ENCODE measurements at places on chromosomes 4 and X.
A peak's percentile ranks its signal among the peaks of the same experiment; 100 is the strongest.

DNA sequence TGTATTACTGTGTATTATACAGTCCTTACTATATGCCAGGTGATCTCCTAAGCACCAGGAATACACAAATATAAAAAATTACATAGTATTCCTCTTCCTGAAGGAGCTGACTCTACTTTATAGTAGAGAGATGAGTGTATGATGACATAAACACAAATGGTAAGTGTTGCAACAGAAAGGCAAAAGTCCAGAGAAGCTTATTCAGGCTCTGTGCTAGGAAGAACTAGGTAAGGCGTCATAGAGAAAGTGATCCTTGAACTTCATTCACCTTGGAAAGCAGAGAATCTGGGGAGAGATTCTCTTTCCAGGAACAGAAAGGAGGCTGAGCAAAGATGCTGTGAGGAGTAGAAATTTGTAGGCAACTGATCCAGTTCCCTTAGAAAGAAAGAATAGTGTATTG is 115.0 kb upstream of the KCNIP4 start:
- DNase-seq, result no peak

GRCh38 chr4:56681158-56681852 is at the start of gene HOPX:
TSS of gene HOPX (minus strand) at chr4:56681296. CDS start at chr4:56657816, 23,480 bp downstream.
- DNase-seq, result no peak

GRCh38 chr4:102789317-102789717 is 28.5 kb upstream of the MANBA start:
- DNase-seq, result no peak

DNA sequence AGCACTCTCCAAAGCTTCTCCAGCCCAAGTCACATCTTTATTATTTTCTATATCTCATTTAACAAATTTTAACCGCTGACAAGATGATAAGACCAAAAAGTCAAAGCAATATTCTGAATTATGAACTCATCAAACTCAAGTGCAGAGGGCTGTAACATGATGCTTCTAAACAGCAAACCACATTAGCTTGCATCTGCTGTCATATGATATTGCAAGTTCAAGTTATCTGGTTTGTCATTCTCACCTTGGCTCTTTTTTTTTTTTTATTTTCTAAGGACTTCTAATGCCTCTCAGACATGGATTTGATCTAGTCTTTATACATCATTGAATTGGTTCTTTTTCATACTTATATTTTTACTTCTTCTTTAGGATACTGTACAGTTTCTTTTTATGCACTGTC is 93.4 kb downstream of the SLC10A7 start:
- no peak for DNase-seq

GRCh38 chrX:69961365-69962072 is 88.2 kb downstream of the AWAT2 start:
- no peak for DNase-seq

DNA sequence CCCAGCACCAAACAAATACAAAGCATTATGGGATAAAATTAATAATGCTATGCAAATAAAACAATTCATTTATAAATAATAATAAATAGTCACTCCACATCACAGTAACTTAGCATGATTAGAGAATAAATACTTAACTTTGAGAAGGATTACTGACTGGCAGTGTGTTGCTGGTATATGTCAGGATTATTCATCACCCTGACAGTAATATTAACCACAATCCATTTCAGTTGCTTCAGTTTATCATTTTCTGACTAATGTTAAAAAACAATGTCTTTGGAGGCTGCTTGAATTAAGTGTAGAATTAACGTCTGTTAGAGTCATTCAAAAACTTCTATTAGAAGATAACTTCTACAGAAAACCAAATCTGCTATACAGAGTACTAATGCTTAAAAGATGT is 124.1 kb upstream of the MAB21L2 start:
- DNase-seq, result no peak

- no peak for DNase-seq
Observed at GRCh38 chr4:119835613-119835910, 207.0 kb upstream of the PDE5A start.

DNA sequence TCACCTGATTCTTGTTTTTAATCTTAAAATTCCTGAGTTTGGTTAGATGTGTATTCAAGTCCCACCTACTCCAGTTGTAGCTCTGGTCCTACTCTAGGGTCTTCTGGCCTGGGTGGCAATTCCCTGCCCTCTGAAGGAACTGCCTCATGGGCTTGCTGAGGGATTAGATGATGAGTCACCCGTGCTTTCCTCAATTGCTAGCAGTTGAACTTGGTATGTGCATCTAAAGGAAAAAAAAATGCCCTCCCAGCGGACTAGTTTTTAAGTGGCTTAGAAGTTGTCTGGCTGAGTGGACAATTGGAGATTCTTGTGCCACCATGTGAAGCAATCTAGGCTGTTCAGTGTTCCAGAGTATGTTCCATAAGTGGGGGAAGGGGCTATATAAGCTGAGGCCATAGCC is 127.0 kb downstream of the CCNG2 start:
- no peak for DNase-seq

GRCh38 chr4:128379860-128380259 is 92.2 kb upstream of the PGRMC2 start:
- DNase-seq, result no peak

DNA sequence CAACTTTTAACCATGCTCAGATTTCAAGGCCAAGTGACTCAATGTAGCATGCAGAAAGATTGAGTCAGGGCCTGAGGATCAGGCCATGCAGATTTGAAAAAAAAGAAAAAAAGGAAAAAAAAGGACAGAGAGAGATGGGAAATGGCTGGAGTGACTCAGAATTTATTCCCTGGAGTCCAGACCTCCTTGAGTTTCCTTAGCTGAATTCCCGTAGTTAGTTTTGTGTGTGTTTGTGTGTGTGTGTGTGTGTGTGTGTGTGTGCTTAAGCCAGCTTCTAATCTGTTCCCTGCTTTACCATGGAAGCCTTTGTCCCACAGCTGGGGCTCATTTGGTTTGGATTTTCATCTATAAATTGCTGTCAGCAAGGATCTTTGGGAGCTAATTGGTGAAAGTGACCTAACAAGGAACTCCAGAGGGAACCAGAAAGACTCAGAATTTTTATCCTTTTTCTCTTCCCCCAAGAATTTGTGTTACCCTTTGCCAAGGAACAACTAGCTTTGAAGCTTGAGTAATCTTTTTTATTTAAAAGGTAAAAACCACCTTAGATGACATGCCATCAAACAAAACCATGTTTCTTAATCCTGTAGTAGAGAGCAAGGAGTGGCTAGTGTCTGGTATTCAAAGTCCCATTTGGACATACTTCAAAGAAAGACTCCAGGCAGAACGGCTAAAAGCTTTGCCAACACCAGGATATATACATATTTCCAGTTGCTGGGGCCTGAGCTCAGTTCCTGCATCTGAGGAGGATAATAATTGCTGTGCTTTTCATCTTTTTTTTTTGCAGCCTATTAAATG is 109.0 kb upstream of the DDIT4L start:
- DNase-seq, result peak; percentile 69

- DNase-seq, result no peak
Observed at GRCh38 chr4:125104616-125105015, 210.1 kb upstream of the FAT4 start.

DNA sequence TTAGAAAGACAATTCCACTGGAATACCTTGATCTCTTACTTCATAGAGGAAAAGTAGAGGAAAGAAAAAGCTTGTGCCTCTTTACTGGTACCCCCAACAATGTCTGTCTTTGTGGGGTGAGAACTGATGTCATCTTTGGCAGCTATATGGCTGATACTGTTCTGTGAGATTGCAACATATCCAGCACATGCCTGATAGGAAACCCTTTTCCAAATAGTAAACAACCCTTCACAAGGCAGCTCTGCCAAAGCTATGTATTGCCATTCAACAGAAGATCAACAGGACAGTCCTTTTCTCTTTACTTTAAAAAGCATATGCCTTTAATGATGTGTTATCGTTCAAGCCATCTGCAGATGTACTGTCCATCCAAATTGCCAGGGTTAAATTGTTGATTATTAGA is 105.9 kb downstream of the IL1RAPL1 start:
- DNase-seq, result no peak

- DNase-seq, result no peak
Observed at GRCh38 chrX:39196192-39197102, 395.2 kb downstream of the MID1IP1 start.

- DNase-seq, result no peak
Observed at GRCh38 chr4:2915789-2916188, 47.4 kb downstream of the NOP14 start.

DNA sequence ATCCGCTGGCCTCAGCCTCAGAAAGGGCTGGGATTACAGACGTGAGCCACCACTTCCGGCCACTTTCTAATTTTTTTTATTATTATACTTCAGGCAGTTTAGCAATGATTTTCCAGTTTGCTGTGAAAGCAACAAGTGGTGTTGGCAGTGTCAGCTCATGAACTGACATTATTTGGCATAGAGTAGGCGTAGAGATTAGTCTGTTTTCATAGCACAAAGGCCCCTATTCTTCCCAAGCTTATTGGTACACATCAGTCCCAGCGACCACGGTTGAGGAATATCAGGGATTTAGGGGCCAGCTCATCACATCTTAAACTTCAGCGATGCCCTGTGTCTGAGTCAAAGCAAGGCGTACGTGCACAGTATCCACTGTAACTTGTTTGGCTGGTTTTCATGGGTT is 53.0 kb upstream of the RASSF6 start:
- no peak for DNase-seq

DNA sequence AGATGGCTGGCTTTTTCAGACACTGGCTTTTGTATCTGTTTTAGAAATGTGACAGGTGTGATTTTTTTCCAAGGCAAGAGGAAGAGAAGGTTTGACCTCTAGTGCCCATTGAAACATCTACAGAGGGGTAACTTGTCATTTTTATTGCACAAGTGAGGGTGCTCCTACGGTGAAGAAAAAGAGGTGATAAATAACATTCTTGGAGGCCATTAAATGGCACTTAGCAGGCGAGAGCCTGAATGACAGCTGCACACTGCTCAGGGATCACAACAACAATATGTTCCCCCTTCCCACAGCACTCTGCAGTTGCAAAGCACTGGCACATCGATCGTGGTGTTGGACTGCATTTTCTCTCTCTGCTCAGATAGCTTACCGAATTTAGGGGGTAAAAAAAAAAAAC is 22.9 kb downstream of the FAM184B start:
- no peak for DNase-seq

DNA sequence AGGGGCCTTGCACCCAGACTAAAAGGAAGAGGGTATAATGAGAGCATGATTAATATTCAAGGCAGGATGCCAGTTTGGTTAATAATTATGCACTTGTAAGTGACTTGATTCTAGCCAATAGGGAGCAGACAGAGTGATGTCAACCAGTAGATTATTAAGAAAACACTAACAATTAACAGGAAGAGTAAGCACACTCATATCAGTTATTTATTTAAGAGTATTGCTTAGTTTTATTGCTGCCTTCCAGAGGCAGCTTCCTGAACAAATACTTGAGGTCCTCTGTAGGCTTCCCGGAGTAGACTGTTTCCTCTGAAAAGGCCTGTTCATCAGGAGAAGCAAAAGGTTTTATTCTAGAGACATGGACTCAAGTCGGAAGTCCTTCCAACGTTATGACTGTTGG is 129.1 kb upstream of the AFF2 start:
- DNase-seq, result no peak

DNA sequence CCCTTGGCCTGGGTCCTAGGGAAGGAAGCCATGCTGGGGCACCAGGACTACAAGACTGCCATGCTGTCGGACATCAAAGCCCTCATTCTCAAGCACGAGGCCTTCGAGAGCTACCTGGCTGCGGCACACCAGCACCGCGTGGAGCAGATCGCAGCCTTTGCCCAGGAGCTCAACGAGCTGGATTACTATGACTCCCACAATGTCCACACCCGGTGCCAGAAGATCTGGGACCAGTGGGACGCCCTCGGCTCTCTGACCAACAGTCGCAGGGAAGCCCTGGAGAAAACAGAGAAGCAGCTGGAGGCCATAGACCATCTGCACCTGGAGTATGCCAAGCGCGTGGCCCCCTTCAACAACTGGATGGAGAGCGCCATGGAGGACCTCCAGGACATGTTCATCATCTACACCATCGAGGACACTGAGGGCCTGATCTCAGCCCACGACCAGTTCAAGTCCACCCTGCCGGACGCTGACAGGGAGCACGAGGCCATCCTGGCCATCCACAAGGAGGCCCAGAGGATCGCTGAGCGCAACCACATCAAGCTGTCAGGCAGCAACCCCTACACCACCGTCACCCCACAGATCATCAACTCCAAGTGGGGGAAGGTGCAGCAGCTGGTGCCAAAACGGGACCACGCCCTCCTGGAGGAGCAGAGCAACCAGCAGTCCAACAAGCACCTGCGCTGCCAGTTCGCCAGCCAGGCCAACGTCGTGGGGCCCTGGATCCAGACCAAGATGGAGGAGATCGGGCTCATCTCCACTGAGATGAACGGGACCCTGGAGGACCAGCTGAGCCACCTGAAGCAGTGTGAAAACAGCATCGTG is 487.0 kb downstream of the TRAM1L1 start:
- no peak for DNase-seq

DNA sequence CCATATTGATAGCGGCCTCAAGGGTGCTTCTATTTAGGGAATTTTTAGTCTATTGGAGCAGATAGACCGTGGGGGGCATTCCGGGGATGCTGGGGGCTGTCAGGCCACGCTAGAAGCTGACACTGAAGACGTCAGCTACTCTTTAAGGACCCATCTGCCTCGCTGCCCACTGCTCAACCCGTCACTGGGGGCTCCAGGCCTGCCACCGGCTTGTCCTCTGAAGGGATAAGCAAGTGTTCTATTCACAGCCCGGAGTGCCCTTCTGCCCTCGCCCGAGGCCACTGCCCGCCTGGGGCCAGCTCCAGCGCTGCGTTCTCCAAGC is 679 bp upstream of the MSL3 start:
- no peak for DNase-seq

GRCh38 chrX:19291086-19291485 is 52.6 kb upstream of the PDHA1 start:
- no peak for DNase-seq

- no peak for DNase-seq
Observed at GRCh38 chr4:95546866-95547714, 1.7 kb downstream of the UNC5C start.

GRCh38 chrX:153878969-153879653 is 6.9 kb downstream of the L1CAM start:
- no peak for DNase-seq

DNA sequence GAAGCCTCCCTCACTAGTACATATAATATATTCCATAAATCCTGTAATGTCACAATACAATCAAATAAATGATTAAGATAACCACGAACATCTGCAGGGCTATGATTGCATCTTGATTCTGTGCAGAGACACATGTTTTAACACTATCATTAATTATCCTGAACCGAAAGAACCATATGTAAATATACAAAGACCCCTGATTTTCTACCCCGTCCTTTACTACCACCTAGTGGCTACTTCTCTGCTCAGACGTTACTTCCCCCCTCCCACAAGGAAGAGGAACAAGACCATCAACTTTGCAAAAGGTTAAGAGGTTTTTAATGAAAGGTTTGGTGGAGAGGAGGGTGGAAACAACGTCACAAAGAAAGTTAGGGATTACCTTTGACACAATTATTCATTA is 134.0 kb downstream of the COL4A6 start:
- no peak for DNase-seq

DNA sequence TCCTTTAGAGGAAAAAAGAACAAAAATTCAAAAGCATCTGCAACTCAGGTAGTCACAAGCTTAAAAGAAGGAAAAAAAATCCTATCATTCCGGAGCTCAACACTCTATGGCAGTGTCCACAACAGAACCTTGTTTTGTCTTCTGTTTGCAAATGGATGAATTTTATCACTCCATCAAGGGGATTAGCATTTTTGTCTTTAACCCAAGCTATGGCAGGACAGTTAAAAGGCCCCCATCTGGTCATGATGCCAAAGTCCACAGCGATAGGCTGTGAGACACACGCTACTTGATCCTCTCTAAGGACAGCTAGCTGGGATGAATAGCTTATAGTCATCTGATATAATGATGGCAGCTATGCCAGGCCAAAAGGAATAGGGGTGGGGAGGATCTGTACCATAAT is 16.6 kb downstream of the AMER1 start:
- DNase-seq, result no peak
